ENCODE measurements at places on chromosomes 4 and X.

DNA sequence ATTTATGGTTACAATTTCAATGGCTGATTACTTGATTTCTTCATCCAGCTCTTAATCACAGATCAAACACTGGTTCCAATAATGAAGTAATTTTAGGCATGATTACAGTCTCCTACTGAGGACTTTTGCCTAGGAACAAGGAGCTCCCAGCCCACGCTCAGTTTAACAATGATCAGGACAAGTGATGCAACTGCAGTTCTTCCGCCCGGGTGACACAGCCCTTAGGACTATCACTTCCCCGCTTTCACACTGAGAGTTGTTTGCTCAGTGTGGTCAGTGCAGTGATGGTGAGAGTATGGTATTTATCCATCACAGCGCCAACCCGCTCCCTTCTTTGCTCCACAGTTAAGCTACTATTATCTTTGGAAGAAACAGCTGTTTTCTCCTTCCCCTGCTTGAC is 203.2 kb upstream of the MBNL3 start:
- no peak for DNase-seq

DNA sequence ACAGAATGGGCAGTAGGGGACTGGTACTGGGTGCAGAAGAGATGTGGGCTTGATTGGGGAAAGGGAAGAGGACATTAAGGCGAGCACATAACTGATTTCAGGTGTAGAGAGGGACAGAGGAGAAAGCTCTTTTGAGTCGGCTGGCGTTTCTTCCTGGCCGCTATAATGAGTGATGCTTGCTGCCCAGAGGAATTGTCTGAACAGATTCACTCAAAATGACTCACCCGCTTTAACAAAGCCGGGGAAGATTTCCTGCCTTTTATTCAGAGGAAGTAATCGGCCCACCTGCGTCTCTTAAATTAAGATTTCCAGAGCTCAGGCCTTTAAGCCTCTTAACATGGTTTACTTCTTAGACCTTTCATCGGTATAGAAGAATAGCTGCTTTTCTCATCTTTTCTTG is 102.1 kb upstream of the AP1S2 start:
- DNase-seq, result no peak

- DNase-seq, result no peak
Measured at GRCh38 chrX:150446995-150447394, 83.9 kb downstream of the MAMLD1 start.

- no peak for DNase-seq
Measured at GRCh38 chrX:64389489-64389888, 5.8 kb downstream of the MTMR8 start.

GRCh38 chrX:101265869-101266428 is 25.2 kb downstream of the TAF7L start:
- peak; percentile 42 for DNase-seq

DNA sequence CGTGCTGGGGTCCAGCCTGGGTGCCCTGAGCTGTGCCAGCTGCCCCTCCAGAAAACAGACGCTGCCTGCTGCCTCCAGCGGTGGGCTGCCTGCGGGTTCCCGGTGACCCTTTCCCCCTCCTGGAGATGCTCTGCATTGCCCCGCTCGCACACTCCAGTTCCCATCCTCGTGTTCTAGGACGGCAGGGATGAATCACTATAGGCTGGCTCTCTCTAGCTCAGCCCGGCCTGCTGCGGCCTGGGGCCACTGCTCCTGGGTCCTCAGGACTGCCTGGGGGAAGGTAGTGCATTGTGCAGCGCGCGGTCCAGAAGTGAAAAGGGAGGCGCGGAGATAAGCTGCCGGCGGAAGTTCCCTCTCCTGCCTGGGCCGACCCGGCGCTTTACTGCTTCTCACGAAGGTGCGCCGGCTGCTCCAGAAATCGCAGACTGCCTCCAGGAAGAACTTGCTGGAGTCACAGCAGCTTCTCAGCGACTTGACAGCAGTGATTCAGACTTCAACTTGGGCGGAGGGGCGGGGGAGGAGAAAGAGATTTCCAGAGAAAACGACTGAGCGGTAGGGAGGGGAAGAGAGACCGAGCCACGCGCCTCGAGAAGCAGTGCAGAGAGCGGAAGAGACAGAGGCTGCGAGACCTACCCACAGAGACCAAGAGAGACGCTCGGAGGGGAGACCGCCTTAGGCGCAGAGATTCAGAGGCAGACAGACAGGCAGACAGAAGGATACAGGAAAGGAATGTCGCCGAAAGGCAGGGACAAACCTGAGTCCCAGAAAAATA is 6.7 kb upstream of the MSX1 start:
- no peak for DNase-seq

- DNase-seq, result no peak
Measured at GRCh38 chrX:68175562-68175961, 257.7 kb downstream of the OPHN1 start.

- DNase-seq, result no peak
Measured at GRCh38 chrX:30153175-30153880, 62.0 kb upstream of the MAGEB2 start.

DNA sequence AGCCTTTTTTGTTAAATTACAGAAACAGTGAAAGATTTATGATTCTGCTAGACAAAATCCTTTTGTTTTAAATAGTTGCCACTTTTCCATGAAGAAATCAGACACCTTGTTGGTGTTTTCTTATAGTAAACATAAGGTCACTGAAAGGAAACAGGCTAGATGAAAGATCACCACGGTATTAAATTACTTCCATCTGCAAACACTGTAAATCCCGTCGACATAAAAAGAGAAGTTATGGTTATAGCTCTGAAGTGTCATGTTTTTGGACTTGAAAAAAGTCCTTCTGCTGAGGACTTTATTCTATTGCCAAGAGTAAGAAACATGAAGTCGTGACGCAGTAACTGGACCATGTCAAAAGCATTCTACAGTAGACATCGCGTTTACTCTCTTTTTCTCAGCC is 567.6 kb upstream of the SLIT2 start:
- DNase-seq, result no peak

DNA sequence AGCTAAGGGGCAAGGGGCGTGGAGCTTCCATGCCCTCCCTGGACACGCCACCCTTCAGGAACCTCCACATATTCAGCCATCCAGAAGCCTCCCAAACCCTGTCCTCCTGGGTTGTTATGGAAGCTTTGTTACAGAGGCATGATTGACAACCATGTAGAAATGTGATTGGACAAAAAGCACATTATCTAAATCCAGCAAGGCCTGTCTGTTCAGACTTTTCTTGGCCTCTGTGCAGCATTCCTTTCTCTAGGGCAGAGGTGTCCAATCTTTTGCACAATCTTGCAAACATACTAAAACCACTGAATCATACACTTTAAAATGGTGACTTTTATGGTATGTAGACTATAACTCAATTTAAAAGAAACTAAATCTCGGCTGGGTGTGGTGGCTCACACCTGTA is 12.7 kb downstream of the STEEP1 start:
- DNase-seq, result no peak

GRCh38 chrX:129743821-129744220 is 5.0 kb downstream of the XPNPEP2 start:
- DNase-seq, result no peak

GRCh38 chr4:57374866-57375595 is 264.8 kb upstream of the IGFBP7 start:
- peak; percentile 65 for DNase-seq

DNA sequence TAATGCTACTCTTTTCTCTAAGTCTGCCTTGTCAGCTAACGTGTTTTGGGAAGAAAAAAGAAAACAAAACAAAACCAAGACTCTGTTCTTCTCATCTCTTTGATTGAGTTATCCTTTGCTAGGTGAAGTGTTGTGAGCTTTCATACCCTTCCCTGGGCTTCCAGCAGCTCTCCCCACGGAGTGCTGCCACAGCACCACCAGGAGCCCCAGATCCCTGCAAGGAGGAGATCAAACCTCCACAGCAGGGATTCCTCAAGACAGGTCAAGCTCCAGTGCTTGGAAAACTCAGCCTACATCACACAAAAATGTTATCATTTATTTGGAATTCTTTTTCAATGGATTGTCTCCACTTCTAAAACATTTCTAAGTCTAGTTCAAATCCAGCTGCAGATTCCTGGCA is 1981.9 kb upstream of the TENM3 start:
- DNase-seq, result no peak

GRCh38 chr4:29295280-29295679 is 1424.9 kb upstream of the PCDH7 start:
- DNase-seq, result no peak

- DNase-seq, result no peak
Measured at GRCh38 chr4:59094505-59094904, 1984.3 kb upstream of the IGFBP7 start.

- no peak for DNase-seq
Measured at GRCh38 chr4:119038116-119038841, 97.4 kb upstream of the MYOZ2 start.

GRCh38 chr4:3412257-3413020 is 29.3 kb upstream of the HGFAC start:
- DNase-seq, result no peak

DNA sequence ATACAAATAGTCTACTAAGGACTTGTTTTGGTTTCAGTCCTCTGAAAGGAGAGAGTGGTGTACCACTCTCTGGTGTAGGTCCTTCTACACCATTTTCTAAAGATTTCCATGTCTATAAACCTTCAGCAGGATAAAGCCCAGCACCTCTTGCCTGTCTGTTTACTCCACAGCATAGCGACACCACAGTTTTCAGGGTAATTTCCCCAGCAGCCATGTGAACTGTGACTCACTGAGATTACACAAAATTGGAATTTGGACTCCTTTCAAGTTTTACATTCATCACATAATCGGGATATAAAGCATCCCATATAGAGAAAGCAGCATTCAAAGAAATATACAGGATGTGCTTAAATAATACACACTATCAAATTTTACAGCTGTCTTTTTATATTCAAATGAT is 229.6 kb downstream of the PRDM5 start:
- DNase-seq, result peak; percentile 76

- DNase-seq, result peak; percentile 88
Measured at GRCh38 chr4:24924309-24924781, 11.5 kb upstream of the CCDC149 start.
